ENCODE measurements at places on chromosomes 13 and 19.

GRCh38 chr13:29362849-29363604, 232.5 kb downstream of the SLC7A1 start:
- DNase-seq, result peak; percentile 19

DNA sequence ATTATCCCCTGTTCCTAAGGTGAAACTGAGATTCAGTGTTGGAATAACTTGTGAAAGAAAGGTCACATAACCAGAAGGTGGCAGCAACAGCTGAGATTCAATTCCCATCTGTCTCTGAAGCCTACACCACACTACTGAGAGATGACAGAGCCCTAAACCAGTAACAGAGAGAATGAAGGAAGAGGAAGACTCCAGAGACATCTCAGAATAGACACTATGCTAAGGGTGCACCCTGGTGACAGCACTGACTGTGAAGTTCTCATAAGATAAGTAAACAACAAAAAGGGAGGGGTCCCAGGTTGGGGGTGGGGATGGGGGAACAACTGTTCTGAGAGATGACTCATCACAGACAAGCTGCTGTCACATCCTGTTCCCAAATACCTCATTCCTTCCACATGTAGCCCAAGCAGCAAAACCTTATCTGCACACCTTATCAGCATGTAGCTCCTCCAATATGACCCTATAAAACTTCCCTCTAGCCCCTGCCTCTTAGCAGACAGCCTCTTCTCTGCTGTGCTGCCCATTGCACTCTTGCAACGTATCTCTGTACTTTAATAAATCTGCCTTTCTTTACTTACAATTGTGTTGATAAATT, 46.5 kb downstream of the UTP14C start:
- no peak for DNase-seq

DNA sequence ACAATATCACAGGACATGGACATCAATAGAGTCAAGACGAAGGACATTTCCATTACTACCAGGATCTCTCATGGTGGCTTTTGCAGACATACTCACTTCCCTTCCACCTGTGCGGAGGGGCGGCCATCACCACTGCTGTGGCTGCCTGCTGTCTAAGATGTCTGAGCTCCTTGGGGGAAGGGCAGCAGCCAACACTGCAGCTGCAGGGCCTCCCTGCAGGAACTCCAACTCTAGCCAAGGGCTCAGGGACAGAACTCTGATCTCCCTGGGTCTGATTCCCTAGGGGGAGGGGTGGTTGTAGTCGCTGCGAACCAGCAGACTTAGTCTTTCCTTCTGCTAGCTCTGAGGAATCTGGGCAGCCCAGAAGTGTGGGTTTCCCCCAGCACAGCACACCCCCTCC, 78.9 kb upstream of the ANKRD10 start:
- no peak for DNase-seq

DNA sequence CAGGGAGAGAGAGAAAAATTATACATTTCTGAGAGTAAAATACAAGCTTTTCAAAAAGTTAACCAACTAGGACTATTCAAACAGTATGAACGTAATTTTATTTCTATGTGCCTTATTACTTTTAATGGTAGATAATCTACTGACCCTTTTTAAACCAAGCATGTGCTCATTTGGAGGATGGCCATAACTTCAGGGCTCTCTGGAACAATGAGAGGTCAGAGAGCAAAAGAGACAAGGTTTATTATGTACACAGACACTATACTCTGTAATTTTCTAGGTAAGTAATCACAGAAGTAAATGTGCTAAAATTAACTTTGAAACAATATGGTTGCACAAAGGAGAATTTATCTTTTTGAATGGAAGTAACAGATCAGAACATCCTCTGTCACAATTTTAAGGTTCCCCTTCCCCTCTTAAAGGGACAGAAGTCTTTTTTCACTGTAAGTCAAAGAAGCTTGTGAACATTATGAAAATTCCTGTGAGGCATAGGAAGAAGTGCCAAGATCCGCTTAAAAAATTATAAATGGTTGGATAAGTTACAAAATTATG, 1.0 kb downstream of the POSTN start:
- no peak for DNase-seq

GRCh38 chr13:105616333-105617075, 919.0 kb downstream of the EFNB2 start:
- no peak for DNase-seq

DNA sequence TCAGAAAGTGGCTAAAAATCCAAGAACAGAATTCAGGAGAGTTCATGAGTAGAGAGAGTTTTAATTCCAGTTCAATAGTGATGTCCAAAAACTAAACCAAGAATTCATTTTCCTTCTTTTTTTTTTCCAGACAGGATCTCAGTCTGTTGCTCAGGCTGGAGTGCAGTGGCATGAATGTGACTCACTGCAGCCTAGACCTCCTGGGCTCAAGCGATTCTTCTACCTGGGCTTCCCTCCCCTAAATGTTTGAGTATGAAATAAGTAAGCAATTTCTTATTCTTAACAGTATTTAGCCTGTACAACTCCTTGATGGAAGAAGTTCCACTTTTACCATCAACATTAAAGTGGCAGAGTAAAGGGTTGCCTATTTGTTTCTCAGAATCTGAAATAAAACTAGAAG, 3.8 kb downstream of the COMMD6 start:
- no peak for DNase-seq

- DNase-seq, result no peak
Measured at GRCh38 chr19:40224342-40225150, 1.9 kb downstream of the CCNP start.

GRCh38 chr19:12703046-12703445, 6.6 kb upstream of the FBXW9 start:
- peak; percentile 46 for DNase-seq

GRCh38 chr19:33299051-33299688, 3.2 kb downstream of the CEBPA start:
- DNase-seq, result no peak

DNA sequence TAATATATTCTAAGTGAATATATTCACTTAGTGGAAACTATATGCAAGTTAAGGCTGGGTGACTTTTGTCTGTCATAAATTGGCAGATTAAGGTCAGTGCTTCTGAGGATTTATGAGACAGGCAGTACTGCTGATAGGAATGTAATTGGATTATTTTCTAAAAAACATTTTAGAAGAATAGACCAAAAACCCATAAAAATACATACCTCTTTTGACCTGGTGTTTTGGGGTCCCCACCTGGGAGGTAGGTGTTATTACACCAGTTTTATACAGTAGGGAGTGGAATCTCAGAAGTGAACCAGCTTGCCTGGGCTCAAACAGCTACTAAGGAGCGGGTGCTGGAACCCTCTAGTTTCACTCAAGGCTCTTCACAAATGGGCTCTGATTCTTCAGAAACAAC, 25.3 kb downstream of the COG3 start:
- no peak for DNase-seq

GRCh38 chr13:98994896-98995295, 17.0 kb upstream of the DOCK9 start:
- DNase-seq, result no peak

GRCh38 chr19:38921420-38922274, 8.9 kb downstream of the SARS2 start:
- DNase-seq, result no peak

DNA sequence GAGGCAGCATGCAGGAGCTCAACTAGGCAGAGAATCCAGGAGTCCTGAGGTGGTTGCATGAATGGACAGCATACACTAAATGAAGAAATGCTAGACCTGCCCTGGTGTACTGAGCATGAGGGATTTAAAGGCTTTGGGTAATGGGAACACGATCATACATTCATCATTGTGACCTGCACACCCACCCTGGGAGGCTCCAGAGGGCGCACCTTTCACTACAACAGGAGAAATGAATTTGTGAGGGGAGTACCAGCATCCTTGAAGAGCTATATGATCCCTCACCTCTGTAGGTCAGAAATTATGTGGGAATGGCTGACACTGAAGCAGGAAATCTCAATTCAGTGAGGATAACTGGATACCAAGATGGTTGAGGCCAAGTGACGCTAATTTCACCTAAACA, 8.9 kb downstream of the KLK2 start:
- DNase-seq, result no peak

DNA sequence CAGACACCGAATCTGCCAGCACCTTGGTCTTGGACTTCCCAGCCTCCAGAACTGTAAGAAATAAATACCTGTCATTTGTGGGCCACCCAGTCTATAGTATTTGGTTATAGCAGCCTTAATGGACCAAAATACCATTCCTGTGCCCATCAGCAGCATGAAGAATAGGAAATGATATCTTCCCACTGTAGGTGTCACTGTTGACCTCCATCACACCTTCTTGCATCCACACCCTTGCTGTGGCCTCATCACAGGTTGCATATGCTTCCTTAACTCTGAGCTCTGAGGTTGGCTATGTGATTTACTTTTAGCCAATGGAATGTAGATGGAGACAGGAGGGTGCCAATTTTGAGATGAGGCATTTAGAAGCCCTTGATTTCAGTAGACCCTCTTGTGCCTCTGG, 242.0 kb upstream of the TSHZ3 start:
- no peak for DNase-seq

- no peak for DNase-seq
Measured at GRCh38 chr19:49591731-49592485, 926 bp downstream of the PRR12 start.

DNA sequence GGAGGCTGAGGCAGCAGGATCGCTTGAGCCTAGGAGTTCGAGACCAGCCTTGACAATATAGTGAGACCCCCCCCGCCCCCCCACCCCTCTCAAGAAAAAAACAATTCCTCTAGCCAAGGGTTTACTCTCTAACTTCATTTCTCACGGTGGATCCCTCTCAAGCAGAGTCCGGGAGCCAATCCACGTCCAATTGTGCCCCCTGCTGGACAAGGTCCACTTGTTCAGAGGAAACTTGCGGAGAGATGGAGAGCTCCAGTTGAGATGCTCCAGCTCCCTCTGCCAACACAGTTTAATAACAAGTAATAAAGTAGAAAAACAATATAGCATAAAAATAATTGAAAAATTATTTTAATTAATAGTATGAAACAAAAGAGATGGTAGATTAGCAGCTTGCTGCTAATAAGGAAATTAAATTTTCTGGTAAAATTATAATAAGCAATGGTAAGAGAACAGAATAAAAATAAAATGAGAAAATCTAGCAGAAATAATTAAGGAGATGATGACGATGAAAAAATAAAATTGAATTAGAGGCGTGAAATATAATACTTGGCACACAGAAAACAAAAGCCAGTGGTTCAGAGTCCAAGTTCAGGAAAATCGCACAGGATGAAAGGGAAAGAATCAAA, 14.5 kb upstream of the SIGLEC14 start:
- DNase-seq, result peak; percentile 57

DNA sequence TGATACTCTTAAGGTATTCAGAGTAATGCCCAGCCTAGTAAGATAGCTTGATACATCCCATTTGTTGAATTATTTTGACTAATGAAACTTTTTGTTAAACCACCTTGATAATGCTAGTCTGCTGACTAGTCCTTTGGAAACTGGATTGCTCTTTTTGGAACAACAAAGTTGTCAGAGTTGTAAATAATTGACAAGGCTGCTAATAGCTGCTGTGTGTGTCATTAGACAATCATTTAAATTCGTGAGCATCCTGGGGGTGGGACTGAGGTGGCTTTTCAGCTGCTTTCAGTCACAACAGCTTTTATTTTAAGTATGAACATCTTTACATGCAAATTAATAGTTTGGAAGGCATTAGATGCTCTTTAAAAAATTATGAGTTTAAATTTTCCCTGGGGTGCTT, 153.5 kb downstream of the HS6ST3 start:
- DNase-seq, result no peak

DNA sequence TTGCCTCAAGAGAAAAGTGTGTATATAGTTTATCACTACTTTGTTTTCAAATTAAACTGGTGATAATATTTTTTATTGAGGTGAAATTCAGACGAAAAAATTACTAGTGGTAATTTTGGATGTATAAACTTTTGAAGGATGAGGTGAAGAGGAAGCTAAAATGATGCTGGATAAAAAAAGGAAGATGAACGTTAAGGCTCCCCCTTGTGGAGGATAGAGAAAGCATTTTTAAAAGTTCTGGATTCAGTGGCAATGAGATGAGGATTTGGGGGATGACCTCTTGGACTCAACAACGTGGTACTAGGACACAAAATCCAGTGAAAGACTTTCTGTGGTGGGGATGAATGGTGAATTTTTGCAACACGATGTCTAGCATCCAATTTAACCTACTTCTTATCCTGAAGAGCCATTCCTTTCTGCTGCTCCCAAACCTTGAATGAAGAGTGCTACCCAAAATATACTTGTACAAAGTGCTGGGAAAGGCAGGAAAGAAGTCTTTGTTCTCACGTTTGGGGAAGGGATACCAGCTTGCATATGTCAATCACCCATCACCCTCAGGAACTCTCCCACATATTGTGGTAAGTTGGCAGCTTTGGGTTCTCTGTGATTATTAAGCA, 7.3 kb upstream of the SIGLEC5 start:
- DNase-seq, result no peak

DNA sequence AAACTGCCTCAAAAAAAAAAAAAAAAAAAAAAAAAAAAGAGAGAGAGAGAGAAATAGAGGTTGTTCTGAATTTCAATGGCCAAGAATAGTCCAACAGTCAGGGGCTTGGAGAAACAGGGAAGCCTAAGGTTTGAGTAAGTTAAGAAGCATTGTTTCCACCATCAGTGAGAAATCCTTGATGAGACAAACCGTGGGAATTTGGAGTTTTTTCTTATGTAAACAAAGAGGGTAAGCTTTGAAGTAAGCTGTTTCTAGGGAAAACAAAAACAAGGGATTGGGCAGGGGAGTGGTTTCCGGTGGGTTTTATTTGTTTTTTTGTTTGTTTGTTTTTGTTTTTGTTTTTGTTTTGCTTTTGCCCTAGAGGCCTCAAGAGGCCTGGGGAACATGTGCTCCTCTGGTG, 11.2 kb upstream of the ERVV-1 start:
- DNase-seq, result no peak

- no peak for DNase-seq
Measured at GRCh38 chr19:39497996-39498797, 550 bp upstream of the DLL3 start.

GRCh38 chr13:51832471-51833152, 12.4 kb downstream of the TMEM272 start:
- DNase-seq, result peak; percentile 23

DNA sequence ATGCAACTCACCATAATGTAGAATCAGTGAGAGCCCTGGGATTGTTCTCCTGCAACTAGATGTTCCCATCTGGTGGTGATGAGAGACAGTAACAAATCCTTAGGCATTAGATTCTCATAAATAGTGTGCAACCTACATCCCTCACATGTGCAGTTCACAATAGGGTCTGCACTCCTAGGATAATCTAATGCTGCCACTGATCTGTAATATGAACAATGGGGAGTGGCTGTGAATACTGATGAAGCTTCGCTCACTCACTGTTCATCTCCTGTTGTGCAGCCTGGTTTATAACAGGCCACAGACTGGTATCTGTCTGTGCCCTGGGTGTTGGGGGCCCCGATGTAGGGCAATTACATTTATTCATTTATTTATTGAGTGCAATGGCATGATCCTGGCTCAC, 86.9 kb downstream of the ZNF254 start:
- no peak for DNase-seq

- no peak for DNase-seq
Measured at GRCh38 chr13:27619093-27619727, 1.1 kb downstream of the LNX2 start.

GRCh38 chr13:46575301-46575771, 22.4 kb downstream of the LRCH1 start:
- DNase-seq, result no peak

- no peak for DNase-seq
Measured at GRCh38 chr19:34323433-34324204, 41.4 kb upstream of the GPI start.

Data from GDM1 (cell line).